ENCODE measurements at places on chromosomes 1 and 21.

GRCh38 chr1:34762474-34763141, 3.1 kb downstream of the GJB4 start:
- no peak for DNase-seq

GRCh38 chr1:199218065-199218464, 579.2 kb downstream of the PTPRC start:
- no peak for DNase-seq

GRCh38 chr1:223514644-223515043, 121.4 kb downstream of the CCDC185 start:
- DNase-seq: no peak

- DNase-seq: no peak
Measured at GRCh38 chr21:29105218-29105617, 25.2 kb upstream of the MAP3K7CL start.

Measured in stimulated activated CD8-positive, alpha-beta memory T cell treated with anti-CD3 and anti-CD28 coated beads, Interleukin-2, amount 100 ng/mL, for 1 hour (primary cell).